HL-60 (cell line): ENCODE measurements at places on chromosomes 16 and 17.

GRCh38 chr17:81822996-81823819, 9.9 kb downstream of the MCRIP1 start:
- no peak for DNase-seq

DNA sequence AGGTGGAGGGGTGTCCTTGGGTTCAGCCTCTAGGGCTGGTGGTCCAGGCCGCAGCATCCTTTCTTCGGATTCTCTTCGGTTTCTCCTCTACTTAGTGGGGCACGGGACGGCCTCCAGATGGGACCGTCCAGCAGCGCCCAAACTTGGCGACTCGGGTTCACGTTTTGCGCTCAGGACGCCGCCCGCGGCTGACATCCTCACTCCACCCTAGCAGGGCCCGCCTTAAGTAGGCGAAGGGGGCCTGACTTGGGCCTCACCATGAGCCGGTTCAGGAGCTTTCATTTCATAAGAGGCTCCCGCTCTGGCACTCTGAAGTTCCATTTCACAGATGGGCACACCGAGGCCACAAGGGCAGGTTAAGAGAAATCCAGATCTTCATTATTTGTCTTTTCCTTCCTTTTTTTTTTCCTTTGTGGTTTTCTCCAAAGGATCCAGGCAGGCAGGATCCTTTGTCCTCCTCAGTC, 141.2 kb downstream of the SEC14L1 start:
- DNase-seq, result no peak

GRCh38 chr17:76633628-76634328, 9.8 kb downstream of the ST6GALNAC1 start:
- DNase-seq, result no peak

DNA sequence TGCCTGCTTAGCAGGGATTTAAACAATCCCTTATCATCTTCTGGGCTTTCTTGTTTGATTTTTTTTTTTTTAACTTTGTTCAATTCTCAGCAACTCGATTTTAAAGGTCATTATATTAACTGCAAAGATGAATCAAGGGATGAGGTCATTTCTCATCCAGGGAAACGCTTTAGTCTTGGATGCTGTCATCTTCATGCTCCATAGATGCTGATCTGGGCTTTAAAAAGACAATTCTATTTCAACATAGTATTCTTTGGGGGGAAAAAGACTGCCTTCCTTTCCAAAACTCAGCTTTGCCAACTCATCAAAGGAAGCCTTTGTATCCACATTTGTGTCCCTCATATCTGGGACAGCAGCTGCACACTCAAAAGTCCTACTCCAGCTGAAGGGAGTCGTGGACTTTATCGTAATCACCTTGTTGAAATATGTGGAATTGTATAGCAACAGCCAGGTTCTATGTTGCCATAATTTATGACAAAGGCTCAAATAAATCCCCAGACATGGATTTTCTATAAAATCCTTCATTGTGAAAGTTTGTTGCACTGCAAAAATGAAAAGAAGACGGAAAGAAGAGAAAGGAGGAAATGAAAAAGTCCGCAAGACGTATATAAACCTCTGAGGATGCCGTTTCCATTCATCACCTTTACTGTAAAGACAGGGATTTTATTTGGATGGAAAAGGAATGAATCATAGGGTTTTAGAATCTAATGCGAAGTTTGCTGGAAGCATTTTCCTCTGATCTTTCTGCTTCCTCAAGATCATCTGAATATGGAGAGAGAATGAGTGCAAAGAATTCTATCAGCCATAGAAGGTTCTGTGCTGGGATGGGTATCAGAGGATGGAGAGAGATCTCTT, 48.6 kb upstream of the XYLT1 start:
- DNase-seq, result no peak

DNA sequence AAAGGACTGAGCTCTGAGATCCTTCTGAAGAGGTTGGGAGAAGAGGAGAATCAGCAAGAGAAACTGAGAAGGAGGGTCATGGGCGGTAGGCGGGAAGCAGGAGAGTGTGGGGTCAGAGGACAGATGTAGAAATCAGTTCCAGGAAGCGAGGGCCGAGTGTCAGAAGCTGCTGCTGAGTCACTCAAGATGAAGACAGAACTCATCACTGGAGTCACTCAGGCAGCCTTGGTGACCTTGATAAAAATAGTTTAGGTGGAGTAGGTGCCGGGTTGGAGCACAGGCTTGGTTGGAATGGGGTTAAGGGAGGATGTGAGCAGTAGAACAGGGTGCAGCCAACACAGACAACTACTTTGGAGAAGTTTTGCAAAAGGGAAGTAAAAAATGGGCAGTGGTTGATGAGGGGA, 6.1 kb upstream of the ITGAM start:
- DNase-seq, result peak; percentile 84

DNA sequence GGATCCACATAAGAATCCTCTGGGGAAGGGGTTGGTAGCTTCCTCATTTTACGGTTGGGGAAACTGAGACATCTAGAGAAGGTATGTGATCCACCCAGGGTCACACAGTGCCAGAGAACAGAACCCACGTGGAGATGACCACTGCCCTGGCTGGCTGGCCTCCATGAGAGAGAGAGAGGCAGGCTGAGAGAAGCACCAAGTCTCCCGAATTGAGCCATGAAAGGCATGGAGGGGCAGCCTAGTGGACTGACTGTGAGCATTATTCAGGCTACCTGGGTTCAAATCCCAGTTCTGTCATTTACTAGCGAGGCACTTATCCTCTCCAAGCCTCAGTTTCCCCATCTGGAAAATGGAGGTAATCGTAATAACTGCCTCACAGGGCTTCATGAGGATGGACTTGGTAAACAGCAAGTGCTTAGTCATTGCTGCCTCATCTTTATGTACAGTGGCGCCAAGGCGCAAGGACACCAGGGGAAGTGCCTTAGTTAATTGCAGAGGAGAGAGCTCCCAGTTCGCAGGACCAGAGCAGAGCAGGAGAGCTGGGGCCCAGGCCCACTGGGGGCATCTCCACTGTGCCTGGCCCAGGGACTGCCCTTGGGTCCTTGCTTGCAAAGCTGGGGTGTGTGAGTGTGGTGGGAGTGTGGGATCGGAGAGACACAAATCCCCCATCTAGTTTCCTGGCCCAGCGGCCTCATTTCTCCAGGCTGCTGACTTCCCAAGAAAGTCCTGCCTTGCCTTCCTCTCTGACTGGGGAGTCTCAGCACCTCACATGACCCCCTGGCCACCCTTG, 61.2 kb downstream of the SNX20 start:
- no peak for DNase-seq

DNA sequence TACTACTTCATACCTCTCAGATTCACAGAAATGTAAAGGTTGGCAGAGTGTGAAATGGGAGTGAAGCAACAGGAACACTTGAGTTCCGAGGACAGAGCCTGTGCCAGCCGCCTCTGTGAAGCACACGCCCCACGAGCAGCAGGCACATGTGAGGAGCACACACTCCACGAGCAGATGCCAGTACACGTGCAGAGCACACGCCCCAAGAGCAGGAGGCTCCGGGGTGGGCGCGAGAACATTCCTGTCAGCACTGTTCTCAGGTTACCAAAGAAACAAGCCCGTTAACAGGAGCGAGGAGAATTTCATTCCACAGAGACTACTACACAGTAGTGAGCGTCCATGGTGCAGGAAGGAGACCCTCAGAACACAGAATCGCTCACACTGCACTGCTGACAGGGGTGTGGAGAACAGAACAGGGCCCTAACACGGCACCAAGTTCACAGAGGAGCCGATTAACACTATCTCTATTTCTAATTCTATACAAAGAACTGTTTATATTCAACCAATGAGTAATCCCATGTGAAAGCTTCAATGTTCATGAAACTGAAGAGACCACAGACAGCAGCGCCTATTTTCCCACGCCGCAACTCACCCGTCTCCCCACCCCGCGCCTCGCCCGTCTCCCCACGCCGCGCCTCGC, 40.1 kb downstream of the KLHDC4 start:
- DNase-seq, result no peak

GRCh38 chr17:81869221-81870130, 1.7 kb downstream of the ARHGDIA start:
- no peak for DNase-seq

DNA sequence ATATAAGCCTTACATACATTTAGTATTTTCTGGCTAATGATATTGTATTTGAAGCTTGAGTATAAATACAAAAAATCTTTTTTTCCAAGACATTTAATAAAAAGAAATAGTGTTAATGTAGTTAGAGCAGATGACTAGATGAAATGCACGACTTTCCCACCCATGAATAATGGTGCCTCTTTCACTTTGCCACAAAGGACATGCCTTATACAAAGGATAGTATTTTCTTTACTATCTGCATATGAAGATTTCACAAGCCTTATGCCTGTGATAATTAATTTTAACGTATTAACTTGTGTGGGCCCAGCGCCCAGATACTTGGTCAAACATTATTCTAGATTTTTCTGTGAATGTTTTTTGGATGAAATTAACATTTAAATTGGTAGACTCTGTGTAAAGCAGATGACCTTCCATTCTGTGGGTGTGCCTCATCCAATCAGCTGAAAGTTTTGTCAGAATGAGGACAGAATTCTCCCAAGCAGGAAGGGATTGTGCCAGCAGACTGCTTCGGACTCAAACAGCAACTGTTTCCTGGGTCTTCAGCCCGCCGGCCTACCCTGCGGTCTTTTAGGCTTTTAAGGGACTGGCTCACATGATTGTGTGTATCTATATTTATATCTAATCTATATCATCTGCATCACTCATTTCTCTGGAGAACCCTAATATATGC, 115.4 kb downstream of the USP22 start:
- no peak for DNase-seq

DNA sequence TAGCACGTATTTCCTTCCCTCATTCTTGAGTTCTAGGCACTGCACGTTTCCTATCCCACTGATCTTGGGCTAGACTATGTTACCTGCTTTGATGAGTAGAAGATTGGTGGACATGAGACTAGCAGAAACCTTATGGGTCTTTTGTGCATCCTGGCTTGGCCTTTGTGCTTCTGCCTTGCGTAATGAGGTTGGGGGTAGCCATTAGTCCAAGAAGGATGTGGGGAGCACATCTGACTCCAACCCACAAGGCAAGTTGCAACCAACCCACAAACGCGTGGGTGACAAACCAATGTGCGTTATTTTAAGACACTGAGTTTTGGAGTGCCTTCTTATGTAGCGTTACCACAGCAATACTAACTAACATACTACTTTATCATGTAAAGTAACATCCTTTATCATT, 180.4 kb upstream of the IRX5 start:
- no peak for DNase-seq

- no peak for DNase-seq
These were observed 39.9 kb downstream of the UBE2G1 start for GRCh38 chr17:4326608-4327007.

GRCh38 chr16:13958474-13958873, 38.5 kb downstream of the ERCC4 start:
- no peak for DNase-seq

DNA sequence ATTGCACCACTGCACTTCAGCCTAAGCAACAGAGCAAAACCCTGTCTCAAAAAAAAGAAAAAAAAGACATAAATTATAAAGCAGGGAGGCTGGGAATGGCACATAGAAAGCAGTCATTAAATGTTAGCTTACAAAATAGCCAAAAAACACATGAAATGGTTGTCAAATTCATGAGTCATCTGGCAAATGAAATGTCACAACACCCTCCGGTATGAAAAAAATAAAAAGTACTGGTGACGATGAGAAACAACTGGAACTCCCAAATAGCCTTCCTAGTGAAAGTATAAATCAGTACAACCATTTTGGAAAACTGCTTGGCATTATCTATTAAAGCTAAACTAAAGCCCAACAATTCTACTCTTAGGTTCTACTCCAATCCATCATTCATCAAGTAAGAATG, 3.5 kb upstream of the KATNB1 start:
- DNase-seq, result peak; percentile 41

GRCh38 chr17:44757045-44757917, 1.5 kb upstream of the ADAM11 start:
- DNase-seq, result no peak

GRCh38 chr17:38667787-38668122, 7.0 kb downstream of the EPOP start:
- DNase-seq, result no peak

DNA sequence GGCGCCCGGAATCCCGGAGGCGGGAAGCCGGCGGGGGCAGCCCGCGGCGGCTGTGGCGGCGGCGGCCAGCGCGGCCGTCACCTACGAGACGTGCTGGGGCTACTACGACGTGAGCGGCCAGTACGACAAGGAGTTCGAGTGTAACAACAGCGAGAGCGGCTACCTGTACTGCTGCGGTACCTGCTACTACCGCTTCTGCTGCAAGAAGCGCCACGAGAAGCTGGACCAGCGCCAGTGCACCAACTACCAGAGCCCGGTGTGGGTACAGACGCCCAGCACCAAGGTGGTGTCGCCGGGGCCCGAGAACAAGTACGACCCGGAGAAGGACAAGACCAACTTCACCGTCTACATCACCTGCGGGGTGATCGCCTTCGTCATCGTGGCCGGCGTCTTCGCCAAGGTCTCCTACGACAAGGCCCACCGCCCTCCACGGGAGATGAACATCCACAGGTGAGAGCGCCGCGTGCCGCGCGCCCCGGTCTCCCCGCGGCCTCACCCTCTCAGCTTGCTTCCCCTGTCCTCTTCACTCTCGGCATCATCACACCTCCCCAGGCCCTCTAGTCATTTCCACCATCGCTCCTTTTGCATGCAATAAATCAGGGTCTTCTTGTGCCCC, 706 bp downstream of the SHISA6 start:
- no peak for DNase-seq

GRCh38 chr17:61054436-61054835, 345.2 kb upstream of the TBX2 start:
- DNase-seq, result no peak

GRCh38 chr16:15492091-15492740, 57.8 kb downstream of the BMERB1 start:
- DNase-seq, result no peak

- no peak for DNase-seq
These were observed 4.9 kb upstream of the ANKRD40 start for GRCh38 chr17:50712641-50713040.

DNA sequence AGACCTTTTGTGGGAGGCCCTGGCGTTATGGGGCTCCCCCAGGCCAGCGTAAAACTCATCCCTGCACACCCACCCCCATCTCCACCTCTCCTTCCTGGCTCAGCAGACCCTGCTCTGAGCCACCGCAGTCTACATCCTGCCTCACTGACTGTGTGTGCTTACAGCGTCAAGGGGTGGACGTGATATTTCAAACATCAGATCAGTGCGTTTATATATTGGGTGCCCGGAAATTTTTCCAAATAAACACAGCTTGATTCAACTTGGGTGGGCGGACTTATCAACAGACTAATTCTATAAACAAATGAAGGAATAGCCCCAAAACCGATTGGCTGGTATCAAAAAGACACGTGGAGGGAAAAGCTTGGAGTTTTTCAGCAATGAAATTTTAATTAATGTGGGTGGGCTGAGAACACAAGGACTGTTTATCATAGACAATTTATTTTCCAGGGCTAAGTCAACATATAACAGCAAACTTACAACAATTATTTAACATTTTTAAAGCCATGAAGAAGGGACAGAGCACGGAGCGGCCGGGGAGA, at the start of gene FOXL1:
TSS of gene FOXL1 (plus strand) at position 489 of the 539 bp plus-strand sequence. CDS start 175 bp downstream, outside the sequence.
- DNase-seq, result no peak
